NCI-H1930 (cell line): ENCODE measurements at places on chromosomes 5 and 9.
A peak's percentile ranks its signal among the peaks of the same experiment; 100 is the strongest.

- DNase-seq: no peak
Measured at GRCh38 chr9:38278931-38279679, 113.4 kb upstream of the ALDH1B1 start.

DNA sequence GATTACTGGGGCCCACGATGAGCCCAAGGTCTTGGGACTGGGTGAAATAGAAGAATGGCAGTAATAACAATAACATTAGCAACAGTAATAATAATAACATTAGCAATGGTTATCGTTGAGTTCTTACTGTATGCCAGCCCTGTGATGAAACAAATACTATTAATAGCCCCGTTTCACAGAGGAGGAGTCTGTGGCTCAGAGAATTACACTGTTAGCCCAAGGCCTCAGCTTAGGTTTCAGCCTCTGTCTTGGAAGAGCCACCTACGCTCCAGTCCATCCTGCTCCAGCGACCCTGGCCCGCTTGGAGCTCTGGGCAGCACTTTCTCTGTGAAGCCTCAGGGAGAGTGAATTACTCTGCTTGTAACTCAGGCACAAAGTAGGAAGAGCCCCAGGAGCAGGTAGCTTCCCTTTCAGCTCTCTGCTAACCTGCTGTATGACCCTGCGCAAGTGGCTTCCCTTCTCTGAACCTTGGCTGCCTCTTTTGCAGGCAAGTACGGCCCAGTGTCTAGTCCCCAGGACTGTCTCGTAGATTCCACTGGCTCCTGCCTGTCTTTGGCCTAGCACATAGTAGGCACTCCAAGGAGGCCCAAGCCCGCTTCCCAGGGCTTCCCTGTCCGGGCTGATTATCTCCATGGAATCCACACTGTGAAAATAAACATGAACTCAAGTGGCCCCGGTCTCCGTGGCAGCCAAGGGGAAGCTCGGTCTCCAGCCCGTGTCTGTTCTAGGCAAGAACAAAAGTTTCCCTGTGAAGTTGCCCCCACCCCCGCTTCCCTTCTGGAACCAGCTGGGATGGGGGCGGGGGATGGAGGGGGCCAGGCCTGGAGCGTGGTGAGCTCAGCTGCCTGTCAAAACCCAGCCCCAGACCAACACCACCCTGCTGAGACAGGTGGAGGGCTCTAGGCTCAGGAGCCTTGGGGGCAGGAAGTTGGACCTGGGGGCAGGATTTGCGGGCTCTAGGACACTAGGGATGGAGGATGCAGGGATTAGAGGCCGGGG is 26.2 kb upstream of the LMX1B start:
- DNase-seq: no peak

- no peak for DNase-seq
Measured at GRCh38 chr9:4490705-4491625, 697 bp downstream of the SLC1A1 start.

- DNase-seq: no peak
Measured at GRCh38 chr5:160165137-160166068, 46.2 kb upstream of the PWWP2A start.

DNA sequence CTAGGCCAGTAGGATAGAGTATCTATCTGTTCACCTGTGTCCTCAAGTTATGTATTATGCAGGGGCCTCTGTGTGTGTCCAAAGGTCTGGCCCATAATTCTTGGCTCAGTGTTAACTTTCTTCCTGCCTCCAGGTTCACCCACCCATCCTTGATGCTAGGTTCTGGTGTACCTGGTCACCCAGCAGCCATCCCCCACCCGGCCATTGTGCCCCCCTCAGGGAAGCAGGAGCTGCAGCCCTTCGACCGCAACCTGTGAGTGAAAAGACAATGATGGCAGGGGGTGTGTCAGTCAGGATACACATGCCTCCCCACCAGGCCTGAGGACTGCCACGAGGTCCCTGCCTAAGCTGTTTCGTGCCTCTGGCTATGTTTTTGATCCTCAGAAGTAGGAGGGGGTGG is 27.6 kb downstream of the TCF7 start:
- no peak for DNase-seq

- DNase-seq: no peak
Measured at GRCh38 chr9:137613259-137613658, 5.5 kb upstream of the EHMT1 start.

- DNase-seq: no peak
Measured at GRCh38 chr9:6911901-6912638, 154.3 kb downstream of the KDM4C start.

DNA sequence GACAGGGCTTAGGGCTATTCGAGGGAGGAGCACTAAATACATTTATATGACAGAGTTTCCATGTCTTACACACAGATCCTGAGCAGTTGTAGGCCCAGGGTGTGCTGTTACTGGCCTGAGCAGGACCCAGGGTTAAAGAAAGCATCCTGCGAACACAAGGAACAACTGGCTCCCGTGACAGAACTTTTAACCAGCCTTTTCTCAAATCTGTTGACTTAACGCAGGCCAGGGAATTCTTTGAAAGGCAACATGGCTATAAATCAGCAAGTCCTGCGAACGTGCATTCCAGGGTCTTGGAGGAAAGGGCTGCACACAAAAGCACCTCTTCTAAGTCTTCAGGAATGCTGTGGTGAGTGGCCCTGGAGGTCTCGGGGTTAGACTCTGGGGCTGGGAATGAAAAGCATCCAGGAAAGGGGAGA is 45.2 kb upstream of the ANKRD55 start:
- DNase-seq: no peak

GRCh38 chr5:8135742-8136141 is 266.8 kb downstream of the MTRR start:
- DNase-seq: peak; percentile 41

DNA sequence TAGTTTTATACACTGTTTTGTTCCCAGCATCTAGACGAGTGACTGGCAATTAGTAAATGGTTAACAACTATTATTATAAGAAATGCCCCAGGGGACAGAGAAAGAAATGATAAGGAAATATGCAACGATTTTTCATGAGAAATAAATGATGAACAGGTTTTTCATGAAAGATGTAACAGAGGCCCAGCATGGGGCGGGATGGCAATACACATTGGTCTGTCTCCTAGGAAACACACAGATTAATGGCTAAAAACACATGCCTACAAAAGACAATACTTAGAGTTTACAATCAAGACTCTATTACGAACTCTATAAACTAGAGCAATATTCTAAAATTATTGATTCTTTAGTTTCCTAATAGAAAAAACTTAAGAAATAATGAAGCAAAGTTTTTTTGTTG is 441.5 kb upstream of the CDH9 start:
- no peak for DNase-seq
